ENCODE measurements at places on chromosomes 12 and 14.

DNA sequence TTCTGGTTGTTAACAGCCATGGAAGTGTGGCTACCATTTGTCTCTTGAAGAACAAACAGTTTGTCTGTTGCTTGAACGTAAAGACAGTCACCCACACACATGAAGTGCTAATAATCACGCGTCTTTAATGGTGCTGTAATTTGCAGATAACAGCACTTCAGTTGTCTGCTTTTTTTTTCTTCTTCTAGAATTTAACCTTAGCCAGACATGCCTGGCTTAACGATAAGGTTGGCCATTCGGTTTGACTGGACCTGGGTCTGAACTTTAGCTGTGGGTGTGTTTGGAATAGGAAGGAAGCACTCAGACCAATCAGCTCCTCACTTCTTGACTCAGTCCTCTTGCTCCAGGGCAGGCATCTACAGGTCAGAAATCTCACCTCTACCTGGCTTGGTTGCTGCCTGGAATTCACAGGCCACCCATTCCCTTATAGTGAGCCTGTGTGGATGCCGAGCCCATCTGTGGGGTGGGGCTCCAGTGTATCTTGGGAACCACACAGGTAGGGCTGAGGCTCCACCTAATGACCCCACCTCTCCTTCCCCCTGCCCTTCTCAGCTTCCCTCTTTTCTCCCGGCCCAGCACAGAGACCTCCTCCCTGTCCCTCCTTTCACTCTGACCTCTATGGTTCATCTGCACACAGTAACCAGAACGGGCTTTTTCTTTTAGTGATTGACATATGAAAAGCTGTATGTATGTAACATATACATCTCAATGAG is 246.4 kb upstream of the PWP1 start:
- DNase-seq = no peak

GRCh38 chr14:54001189-54001878 is 44.7 kb upstream of the BMP4 start:
- no peak for DNase-seq

DNA sequence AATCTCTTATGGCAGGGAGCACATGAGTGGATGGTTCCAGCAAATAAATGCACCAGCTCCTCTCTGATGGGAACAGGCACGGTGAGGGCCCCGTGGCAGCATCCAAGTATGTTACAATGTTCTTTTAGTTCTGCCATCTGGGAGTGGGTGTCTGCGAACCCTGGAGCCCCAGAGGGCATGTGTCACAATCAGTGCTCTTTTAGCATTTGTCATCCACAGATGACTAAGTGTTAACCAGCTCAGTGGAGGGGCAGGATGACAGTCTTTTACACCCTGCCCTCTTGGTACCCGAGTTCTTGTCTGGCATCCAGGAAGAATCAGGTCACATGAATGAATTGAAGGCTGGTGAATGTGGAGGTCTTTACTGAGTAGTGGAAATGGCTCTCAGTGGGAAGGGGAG is 560.4 kb upstream of the FLRT2 start:
- no peak for DNase-seq

GRCh38 chr12:124422570-124423523 is 128.0 kb downstream of the RFLNA start:
- DNase-seq = peak; percentile 92

DNA sequence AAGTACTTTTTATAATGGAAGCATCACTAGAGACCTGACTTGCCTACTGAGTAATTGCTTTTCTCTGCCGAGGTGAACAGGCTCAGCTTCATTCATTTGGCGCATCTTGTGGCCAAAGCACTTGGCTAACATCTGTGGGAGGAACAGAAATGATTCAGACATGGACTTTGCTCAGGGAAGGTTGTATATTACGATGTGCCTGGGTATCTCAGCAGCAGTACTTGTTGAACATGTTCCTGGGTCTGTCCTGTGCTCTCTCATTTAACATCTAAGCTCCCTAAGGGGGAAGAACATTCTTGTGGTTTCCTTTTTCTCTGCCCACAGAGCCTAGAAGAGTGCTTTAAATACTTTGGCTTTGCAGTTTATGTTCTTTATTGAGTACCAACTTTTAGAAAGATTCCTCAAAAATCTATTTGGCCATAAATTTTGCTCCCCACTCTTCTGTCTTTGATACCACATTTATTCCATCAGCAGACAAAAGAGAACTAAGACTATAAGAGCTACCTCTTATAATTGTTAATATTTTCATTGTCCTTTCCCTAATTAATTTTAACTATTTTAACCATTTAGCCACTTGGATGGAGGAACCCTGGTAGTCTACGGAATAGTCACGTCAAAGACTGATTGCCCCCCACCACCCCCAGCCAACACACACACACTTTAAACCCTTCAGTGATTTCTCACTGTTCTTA is 101.2 kb upstream of the EGLN3 start:
- DNase-seq = no peak

- no peak for DNase-seq
These were observed 8.9 kb upstream of the METTL17 start for GRCh38 chr14:20980906-20981305.

GRCh38 chr12:116537101-116537904 is 21.9 kb upstream of the MAP1LC3B2 start:
- DNase-seq = no peak

DNA sequence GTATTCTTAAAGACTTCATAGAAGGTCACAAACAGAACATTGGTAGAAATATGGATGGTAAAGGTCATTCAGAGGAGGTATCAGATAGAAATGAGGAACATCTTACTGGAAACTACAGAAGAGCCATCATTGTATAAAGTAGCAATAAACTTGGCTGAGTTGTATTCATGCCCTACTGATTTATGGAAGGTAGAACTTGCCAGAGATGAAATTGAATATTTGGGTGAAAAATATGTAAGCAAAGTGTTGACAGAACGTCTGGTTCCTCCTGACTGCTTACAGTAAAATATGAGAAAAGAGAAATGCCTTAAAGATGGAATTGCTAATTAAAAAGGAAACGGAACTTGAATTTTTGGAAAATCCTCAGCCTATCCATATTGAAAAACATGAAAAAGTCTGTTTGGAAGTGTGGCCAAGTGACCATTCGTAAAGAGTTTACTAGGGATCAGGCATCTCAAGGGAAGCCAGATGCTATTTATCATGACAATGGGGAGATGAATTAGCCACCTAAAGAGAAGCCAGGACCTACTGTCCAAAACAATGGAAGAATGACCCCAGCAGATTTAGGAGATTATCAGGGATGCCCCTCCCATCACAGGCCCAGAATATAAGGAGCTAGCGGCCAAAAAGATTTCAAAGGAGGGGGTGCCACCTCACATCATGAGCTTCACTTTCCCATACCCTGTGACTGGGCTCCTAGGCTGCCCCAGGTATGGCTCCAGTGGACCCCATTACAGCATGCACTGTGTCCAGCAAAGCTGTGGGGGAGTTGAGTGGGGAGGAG is 189.3 kb downstream of the ITPR2 start:
- no peak for DNase-seq

- no peak for DNase-seq
These were observed 513 bp downstream of the BCAT1 start for GRCh38 chr12:24948420-24948756.

- no peak for DNase-seq
These were observed 6.8 kb upstream of the UNC119B start for GRCh38 chr12:120703311-120703942.

Measured in left lobe of liver (tissue), 2 donors.